ENCODE measurements at places on chromosomes 2 and 18.

GRCh38 chr18:23453680-23454058 lies 582 bp downstream of the RIOK3 start:
- no peak for DNase-seq

DNA sequence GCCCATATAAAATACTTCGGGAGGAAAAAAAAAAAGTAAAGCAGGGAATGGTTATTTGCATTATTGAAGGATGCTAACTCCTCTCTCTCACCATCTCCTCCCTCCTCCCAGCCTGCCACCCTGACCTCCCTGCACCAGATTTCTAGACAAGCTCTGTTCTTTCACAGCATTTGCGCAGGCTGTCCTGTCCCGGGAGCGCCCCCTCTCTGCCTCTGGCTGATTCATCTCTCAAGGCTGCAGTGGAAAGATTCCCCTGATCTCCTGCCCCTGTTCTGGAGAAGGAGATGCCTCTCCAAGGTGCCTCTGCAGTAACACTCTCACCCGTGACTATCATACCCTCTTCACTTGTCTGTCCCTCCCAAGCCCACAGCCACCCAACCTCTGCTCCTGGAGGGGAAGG lies 38.5 kb downstream of the COL4A4 start:
- DNase-seq: no peak

DNA sequence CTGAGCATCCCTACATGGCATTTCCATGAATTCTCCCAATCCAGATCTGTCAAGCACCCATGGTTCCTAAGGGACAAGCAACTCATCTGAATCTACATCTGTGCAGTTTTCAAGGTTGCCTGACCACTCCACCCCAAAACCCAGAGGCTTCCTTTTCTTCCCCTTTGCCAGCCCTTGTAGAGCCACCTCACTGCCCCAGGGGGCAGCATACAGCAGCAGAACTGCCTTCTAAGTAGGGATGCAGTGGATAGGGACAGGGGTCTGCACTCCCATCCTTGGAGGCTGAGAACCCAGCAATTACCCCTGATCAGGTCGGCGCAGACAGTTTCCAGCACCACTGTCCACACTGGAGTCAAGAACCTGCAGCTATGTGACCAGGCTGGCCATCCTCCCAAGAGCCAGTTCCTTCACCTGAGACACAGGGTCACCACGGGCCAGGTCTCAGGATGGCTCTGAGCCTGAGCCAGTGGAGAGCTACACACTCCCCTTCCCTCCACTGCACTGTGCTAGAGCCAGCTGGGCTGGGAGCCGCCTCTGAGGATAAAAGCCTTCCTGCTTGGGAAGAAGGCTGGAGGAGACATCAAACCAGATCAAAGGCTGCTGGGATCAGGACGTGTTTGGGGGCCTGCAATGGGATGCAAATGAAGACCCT lies 283.1 kb downstream of the CELF4 start:
- DNase-seq: no peak

DNA sequence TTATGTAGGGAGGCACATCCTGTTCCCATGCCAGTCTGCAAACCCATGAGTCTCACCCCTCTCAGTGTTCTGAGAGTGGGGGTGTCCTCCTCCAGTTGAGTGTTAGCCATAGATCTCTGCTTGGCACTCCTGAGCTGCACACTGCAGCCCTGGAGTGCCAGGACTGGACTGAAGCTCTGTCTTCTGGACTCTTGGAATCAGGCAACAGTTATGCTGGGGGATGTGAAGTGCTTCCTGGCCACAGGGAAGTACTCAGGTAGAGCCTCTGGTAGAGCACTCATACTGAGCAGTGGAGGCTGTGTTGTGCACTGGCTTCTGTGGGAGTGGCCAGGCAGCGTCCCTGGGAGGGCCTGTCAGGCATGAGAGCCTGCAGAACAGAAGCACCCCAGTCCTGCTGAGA lies 43.0 kb downstream of the SERPINB7 start:
- DNase-seq: no peak

DNA sequence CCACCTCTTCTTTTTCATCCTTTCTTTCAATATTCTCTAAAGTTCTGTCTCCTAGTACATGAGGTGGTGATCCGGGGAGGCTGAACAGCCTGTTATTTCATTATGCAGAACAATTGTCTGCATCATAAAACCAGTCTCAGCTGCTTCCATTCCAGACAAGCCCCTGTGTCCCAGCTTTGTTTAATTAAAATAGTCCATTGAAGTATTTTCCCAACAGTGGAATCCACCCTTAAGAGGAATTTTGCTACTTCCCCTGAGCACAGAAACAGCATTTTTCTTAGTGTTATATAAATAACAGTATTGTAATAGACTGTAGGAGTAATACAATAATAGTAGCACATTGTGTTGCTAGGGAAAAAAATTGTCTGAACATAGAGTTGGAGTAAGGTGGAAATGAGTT lies 395.4 kb upstream of the TCF4 start:
- no peak for DNase-seq

DNA sequence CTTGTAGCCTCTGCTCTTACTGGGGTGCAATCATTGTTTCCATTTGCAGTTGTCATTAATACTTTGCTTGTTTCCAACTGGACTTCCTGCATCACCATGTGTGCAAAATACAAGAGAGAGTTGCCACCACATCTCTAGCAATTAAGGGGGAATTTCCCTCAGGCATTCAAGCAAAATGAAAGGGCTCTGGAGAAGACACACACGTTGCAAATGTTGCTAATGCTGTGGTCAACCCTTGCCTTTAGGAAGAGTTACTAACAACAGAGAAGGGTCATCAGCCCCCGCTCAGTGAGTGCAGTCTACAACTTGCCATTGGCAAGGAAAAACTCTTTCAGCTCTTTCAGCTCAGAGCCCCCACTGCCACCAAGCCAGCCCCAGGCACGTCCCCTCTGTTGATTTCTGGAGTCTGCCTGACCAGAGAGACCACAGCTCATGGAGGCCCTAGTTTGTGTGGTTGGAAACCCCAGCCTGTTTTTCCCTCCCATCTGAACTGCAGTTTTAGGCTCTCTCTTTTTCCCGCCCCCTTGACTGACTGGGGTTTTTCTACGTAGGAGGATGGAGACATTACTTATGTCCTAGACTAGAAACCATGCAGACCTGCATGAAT lies 25.9 kb upstream of the GPR45 start:
- no peak for DNase-seq
